ENCODE measurements at places on chromosomes 2 and 18.

GRCh38 chr2:15472876-15473275 is 88.3 kb downstream of the NBAS start:
- no peak for DNase-seq

- no peak for DNase-seq
Observed at GRCh38 chr2:211435331-211435730, 878.9 kb downstream of the CPS1 start.

DNA sequence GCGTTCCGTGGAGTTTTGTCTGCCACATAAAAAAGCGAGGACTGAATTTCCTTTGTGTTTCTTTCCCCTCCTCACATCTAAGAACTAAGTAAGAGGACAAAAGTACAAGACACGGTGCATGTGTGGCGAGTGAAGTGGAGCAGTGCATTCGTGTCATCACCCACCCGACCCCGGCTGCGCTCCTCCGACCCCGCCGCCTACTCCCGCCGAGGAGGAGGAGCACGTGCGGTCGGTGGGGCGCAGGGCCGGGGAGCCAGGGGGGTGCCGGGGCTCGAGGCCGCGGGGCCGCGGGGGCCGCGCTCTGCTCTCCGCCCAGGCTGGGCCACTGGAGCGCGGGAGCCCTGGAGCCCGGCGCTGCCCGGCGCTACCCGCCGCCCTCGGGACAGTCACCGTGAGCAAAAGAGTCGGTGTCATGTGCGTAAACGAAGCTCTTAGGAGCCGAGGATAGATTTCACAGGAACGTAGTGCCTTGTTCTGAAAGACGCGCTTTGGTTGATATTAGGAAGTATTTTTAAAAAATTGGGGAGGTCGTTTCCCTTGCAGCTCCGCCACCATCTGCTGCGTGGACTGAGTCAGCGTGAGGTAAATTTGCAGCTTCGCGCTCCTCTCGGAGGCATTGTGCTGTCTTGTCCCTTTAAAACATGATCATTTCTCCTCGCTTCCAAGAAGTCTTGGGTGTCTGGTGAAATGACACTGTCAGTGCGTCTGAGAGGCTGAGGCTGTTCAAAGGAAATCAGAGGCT is 11.0 kb downstream of the TBR1 start:
- DNase-seq = no peak

- no peak for DNase-seq
Observed at GRCh38 chr18:13465124-13465446, 246.5 kb downstream of the LDLRAD4 start.

GRCh38 chr2:81007104-81007503 is 702.6 kb upstream of the LRRTM1 start:
- DNase-seq = no peak
